ENCODE measurements at places on chromosomes 4 and X.

- no peak for DNase-seq
These were observed 14.0 kb upstream of the GASK1B start for GRCh38 chr4:158186815-158187214.

GRCh38 chr4:162837241-162837640 lies 329.4 kb downstream of the NAF1 start:
- DNase-seq, result no peak

- DNase-seq, result no peak
These were observed 139.2 kb upstream of the RBPJ start for GRCh38 chr4:26181616-26182015.

- no peak for DNase-seq
These were observed 97.0 kb upstream of the PDHA2 start for GRCh38 chr4:95742872-95743271.

- DNase-seq, result no peak
These were observed 5.4 kb downstream of the CTBP1 start for GRCh38 chr4:1243451-1244080.

DNA sequence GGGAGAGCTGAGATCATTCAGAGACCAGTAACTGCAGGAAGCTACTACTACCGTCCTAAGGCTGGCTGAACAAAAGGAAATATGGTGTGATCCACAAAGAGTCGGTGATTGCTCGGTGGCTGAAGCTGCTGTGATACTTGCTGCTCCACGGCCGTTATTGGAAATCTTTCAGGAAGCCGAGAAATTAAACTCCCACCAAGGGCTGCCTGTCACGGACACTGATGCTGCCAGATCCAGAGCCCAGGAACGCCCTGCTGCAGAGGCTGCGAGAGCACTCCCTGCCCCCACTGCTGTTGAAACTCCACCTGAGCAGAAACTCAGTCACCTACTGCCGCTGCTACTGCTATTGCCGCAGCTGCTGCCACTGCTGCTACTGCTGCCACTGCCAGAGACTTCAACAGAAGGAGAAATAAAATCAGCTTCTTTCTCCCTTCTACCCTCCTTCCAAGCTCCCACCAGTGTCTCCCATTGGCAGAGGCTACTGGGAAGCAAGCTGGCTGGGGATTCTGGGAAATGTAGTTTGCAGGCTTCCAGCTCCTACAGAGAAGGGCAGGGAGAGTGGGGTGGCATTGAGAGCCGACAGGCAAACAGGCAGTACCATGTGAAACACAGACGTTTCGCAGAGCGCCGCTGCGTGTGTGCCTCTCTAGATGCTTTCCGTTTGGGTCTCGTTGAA lies 126.0 kb upstream of the ENPP6 start:
- DNase-seq, result peak; percentile 32

- DNase-seq, result no peak
These were observed 24.3 kb upstream of the TEX13C start for GRCh38 chrX:125295337-125295736.

DNA sequence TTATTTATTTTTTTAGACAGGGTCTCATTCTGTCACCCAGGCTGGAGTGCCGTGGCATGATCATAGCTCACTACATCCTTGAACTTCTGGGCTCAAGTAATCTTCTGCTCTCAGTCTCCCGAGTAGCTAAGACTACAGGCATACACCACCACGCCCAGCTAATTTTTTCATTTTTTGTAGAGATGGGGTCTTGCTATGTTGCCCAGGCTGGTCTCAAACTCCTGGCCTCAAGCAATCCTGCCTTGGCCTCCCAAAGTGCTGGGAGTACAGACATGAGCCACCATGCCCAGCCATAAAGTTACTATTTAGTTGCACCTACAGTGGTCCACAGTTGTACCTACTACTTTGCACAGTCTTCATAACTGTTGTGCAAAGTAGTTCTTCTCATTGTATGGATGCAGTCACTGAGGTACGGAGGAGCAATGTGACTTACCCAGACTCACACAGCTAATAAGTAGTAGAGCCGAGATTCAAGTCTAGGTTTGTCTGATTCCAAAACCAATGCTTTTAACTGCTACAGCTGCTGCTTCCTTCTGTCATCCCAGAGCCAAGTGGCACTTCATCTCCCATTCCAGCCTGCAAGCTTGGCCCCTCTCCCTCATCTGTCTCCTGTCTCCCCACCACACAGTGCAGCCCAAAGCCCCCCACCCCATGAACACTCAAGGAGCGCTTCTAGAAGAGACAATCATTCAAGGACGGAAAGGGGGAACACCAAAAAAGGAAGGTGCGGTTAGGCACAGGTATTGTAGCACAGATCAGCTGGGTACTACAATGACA lies 24.0 kb upstream of the IQSEC2 start:
- DNase-seq, result no peak

GRCh38 chr4:182968917-182969650 lies 51.9 kb upstream of the DCTD start:
- no peak for DNase-seq

GRCh38 chr4:2443956-2444740 lies 24.8 kb upstream of the RNF4 start:
- no peak for DNase-seq

- DNase-seq, result no peak
These were observed 24.7 kb downstream of the KCNE5 start for GRCh38 chrX:109600237-109600651.

GRCh38 chrX:4435905-4436304 lies 722.5 kb upstream of the PRKX start:
- DNase-seq, result no peak

DNA sequence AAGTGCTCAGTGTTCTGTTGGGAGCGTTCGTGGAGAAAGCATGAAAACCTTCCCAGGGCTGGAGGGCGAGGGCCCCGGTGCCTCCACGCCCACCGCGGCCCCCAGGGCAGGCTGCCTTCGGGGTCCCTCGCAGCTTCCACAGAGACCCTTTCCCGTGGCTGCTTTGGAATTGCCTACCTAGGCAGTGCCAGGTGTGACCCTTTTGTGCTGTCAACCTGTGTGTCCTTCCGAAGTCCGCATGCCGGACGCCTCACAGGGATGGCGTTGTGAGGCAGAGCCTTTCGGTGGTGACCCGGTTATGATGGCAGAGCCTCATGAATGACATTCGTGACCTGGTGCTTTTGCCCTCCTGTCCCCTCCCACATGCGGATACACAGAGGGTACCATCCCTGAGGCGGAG lies 17.4 kb downstream of the TMEM175 start:
- DNase-seq, result no peak

DNA sequence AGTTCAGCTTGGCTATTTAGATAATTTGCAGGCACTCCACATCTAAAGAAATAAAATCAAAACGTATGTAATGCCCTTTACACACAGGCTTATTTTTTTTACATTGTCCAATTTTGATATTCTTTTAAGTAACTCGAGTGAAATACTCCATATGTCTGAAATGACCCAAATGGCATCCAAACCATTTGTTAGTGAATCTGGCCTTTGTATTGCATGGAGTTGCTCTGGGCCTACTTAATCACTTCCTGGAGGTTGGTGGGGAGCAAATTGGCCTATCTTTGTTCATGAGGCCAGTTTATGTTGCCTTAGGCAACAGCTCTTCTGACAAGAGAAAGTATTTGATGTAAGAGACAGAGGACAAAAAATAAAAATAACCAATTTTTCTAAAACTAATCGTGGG lies 47.6 kb upstream of the TMEM131L start:
- no peak for DNase-seq

- no peak for DNase-seq
These were observed 559.6 kb downstream of the ARAP2 start for GRCh38 chr4:35684755-35685154.

DNA sequence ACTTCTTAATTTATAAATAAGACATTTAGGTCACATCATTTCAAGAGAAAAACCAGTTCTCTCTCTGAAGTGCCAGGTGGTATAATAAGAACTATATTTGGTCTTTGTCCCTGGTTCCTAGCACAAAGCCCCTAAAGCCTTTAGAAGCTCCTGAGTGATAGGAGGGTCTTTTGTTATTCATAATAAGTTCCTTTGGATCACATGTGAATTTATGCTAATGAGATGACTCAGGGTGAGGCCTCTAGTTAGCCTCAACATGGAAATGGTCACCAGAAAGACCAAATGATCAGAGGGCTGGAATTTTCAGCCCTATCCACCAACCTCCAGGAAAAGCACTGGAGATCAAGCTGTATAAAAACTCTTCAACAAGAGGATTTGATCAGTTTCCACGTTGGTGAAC lies 68.1 kb upstream of the BLTP1 start:
- DNase-seq, result no peak

GRCh38 chr4:86657382-86657781 lies 63.3 kb downstream of the PTPN13 start:
- no peak for DNase-seq

DNA sequence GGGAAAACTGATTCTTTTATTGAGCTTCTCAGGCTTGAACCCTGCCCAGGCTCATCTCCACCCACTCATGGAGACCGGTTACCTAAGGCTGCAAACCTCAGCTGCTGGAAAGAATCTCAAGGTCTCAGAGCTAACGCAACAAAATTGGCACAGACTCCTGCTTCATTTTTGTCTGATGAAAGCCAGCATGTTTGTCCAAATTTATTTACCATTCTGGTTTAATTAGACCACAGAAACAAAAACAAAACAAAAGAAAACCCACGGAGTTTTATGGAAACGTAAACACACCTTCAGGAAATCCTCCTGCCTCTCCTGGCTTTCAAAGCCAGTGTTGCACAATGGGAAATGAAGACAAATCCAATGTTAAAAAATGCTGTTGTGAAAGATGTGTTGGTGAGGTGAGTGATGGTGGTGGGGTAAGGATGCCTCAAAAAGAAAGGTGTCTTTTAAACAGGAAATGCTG lies 56.4 kb upstream of the PDLIM3 start:
- DNase-seq, result no peak

- no peak for DNase-seq
These were observed 433.0 kb downstream of the PCDH10 start for GRCh38 chr4:133581996-133582619.

DNA sequence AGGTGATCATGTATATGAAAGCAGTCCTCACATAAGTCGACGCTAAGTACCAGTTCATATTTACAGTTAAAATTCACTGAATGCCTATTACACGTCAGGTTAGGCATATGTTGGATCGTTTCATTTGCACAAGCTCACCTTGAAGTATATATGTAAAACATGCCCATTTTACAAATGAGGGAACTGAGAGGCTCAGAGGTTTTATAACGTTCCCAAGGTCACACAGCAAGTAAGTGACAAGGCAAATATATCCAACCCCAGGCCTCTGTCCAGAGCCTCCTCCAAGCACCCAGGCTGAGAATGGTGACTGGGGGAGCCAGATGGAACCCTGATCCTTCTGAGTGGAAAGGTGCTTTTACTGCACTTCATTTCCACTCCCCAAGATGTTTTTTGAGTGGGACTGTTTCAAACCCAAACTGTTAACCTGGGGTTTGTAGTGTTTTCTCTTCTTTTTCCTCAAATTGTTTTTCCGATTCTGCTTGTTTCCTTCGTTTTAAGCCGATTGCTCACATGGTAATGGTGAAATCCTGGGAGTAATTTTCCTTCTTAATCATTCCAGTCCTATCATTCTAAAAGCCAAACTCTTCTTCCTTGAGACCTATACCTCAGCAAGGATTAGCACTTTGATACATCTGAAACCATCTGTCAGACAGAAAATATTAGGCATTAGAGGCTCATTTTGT lies 791 bp downstream of the SMIM20 start:
- no peak for DNase-seq

- no peak for DNase-seq
These were observed 230.7 kb downstream of the DCLK2 start for GRCh38 chr4:150308824-150309472.

GRCh38 chr4:138241281-138242075 lies 671 bp downstream of the SLC7A11 start:
- peak; percentile 26 for DNase-seq

GRCh38 chr4:71206763-71207162 lies 132.1 kb upstream of the SLC4A4 start:
- DNase-seq, result no peak

GRCh38 chr4:161791796-161792556 lies 371.8 kb downstream of the FSTL5 start:
- no peak for DNase-seq

DNA sequence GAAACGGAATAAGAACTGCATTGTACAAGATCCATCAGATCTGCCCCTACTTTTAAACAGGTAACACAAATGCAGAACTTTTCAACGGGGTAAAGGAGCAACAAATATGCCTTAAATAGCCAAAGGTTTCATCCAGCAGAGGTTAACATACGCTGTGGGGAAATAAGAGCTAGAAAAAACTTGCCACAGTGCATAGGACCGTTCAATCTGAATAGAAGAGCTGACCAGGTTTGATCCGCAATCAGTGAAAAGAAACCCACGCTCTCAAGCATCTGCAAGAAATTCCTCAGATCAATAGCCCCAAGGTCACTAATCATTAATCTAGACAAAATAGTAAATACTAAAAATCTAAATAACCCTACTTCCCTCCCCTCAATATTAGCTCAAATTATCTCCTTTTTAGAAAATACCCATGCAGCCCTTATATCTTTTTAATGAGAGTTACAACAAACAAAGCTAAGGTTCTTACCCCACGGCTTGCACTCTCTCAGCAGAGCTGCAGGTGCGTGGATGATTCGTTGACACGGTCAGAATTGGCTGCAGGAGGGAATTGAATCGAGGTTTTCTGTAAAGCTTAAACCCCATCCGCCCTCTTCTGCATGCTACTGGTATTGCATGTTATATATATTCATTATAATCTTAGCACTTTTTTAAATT lies at the start of gene TLR10:
TLR10 (minus strand) TSS at position 539 of the 657 bp plus-strand sequence. CDS start 7,400 bp downstream, outside the sequence.
- no peak for DNase-seq

DNA sequence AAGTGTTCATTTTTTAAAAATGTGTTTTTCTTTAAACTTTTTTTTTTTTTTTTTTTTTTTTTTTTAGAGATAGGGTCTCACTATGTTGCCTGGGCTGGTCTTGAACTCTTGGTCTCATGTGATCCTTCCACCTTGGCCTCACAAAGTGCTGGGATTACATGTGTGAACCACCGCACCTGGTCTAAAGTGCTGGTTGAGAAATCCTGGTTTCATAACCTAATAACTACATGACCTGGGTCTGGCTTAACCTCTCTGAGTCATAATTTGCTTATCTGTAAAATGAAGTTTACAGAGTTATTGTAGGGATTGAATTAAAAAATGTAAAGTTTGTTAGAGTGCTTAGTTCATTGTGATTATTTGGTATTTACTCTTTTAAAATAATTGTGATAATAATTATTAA lies 5.2 kb downstream of the HSD17B13 start:
- DNase-seq, result no peak

DNA sequence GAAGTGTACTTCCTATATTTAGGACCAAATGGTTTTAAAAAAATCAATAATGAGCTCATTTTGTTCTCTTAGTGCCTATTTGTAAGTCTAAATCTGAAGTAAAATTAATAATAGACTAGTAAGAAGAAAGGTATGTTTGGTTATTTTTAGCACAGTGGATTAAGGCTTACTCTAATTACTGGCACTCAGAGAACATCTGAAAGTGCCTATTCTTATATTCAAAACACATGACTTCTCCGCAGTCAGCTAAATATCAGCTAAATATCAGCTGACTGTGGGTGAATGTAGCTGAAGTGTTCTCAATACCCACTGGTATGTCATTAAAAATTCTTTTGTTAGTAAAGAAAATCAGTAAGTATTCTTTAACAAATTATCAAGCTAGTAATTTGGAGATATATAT lies 6.0 kb downstream of the AP1S2 start:
- no peak for DNase-seq

Measured in GF-D8 (cell line).